NCI-H1092 (cell line): ENCODE measurements at places on chromosomes 16 and 17.

DNA sequence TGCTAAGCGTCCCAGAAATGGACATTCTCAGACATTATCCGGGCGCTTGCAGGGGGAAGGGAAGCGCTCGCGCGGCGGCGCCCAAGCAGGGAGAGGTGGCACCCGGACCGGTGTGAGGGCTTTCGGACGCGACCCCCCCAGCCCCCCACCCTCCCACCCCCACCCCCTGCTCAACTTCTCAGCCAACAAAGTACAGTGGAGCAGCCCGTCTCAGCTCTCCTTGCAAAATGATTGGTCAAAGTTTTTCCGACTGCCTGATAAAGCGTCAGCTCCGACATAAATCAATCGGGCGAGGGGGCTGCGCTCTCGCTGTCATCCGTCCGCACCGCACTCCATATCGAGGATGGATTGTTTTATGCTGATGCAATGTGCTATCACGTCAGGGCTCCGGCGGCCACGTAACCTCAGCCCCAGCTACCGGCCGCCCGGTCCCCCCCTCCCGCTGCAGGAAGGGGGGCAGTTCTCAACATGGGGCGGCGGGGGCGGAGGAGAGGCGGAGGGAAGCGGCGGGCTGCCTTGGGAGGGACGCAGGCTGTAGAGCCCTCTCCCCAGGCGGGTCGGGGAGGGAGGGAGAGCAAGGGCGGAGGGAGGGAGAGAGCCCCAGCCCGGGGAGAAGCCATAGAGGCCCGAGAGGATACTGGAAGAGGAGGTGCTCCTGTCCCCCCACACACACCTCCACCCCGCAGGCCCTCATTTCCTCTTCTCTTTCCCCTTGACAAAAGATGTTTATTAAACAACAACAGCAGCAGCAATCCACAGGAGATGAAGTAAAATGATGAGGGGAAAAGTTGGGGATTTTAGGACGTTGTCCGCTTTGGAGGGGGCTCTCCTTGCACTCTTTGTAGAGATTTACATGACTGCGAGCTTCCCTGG is at the start of gene HOXB9:
Gene HOXB9, minus strand, starts transcription at position 114 of the 873 bp plus-strand sequence. Its CDS starts 89 bp downstream, at position 25.
- DNase-seq, result no peak

- no peak for DNase-seq
Measured at GRCh38 chr16:15502041-15502725, 67.8 kb downstream of the BMERB1 start.

- no peak for DNase-seq
Measured at GRCh38 chr17:38710985-38711384, 5.9 kb downstream of the MLLT6 start.

DNA sequence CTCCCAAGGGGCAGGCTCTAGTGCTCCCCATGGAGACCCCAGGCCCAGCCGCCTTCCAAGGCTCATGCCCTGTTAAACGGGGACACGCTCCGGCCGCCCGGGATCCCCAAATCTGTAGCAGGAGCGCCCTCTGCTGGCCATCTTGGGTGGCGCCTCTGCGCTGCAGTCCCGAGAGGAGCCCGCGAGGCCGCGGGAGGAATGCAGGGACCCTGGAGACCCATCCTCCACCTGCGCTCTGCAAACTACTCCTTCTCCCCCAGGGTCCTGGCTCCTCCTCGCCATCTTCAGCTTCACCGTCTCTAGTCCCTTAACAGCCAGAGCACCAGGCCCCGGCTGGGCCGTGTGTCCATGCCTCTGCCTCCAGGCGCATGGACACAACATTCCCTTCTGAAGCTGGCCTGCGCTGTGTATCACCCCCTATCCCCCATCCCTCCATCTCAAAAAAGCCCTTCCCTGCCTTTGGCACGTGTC is 23.6 kb upstream of the KRT17 start:
- DNase-seq, result peak; percentile 48

- DNase-seq, result no peak
Measured at GRCh38 chr17:13888056-13888609, 181.2 kb upstream of the COX10 start.

GRCh38 chr16:78972986-78973385 is 627.6 kb downstream of the MAF start:
- DNase-seq, result no peak

DNA sequence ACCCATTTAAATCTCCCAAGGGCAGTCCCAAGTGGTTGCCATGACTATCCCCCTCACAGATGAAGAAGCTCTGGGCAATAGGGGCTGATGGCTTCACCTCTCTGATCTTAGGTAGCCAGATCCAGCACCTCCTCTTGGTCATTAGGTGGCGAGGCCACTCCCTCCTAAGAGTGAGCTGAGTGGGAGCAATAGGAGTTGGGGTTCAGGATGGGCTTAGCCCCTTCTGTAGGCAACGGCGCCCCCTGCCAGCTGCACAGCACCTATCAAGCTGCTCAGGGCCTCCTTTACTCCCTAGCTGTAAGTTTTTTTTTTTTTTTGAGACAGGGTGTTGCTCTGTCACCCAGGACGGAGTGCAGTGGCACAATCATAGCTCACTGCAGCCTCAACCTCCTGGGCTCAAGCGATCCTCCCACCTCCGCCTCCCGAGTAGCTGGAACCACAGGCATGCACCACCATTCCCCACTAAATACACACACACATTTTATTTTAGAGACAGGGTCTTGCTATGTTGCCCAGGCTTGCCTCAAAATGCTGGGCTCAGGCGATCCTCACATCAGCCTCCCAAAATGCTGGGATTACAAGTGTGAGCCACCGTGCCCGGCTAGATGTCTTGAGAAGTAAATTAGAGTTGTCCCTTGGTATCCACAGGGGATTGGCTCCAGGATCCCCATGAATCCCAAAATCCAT is 3.5 kb upstream of the RRAD start:
- no peak for DNase-seq

- no peak for DNase-seq
Measured at GRCh38 chr16:11161974-11162373, 94.0 kb downstream of the SOCS1 start.

- no peak for DNase-seq
Measured at GRCh38 chr17:78899361-78900260, 3.4 kb downstream of the CEP295NL start.

DNA sequence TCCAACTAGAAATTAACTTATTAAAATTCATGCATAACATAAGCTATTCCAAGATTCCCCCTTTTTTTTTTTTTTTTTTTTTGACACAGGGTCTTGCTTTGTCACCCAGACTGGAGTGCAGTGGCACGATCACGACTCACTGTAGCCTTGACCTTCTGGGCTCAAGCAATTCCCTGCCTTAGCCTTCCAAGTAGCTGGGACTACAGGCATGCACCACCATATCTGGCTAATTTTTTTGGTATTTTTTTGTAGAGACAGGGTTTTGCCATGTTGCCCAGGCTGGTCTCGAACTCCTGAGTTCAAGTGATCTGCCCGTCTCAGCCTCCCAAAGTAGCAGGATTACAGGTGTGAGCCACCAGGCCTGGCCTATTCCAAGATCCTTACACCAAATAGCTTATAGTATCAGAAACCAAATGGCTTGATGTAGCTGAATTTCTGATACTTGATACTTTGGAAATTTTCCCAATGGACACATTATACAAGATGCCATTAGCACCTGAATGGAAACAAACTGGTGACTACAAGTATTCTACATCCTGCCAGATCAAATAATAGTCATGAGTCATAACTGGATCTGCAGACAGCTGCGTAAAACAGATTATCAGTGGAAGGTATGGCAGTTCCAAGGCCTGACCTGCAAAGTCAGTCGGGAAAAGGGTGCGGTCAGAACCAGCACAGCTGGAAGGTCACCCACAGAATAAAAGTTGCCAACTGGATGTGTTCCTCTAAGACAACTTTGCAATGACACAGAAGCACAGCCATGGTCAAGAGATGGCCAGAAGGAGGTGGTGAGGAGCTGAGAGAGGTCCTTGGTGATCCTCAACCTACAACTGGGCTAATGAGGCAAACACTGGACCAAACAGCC is 14.5 kb downstream of the TUBG1 start:
- no peak for DNase-seq

GRCh38 chr16:85611444-85612190 is 1.5 kb upstream of the GSE1 start:
- DNase-seq, result peak; percentile 69

- no peak for DNase-seq
Measured at GRCh38 chr17:30720013-30720471, 104.5 kb downstream of the CRLF3 start.

DNA sequence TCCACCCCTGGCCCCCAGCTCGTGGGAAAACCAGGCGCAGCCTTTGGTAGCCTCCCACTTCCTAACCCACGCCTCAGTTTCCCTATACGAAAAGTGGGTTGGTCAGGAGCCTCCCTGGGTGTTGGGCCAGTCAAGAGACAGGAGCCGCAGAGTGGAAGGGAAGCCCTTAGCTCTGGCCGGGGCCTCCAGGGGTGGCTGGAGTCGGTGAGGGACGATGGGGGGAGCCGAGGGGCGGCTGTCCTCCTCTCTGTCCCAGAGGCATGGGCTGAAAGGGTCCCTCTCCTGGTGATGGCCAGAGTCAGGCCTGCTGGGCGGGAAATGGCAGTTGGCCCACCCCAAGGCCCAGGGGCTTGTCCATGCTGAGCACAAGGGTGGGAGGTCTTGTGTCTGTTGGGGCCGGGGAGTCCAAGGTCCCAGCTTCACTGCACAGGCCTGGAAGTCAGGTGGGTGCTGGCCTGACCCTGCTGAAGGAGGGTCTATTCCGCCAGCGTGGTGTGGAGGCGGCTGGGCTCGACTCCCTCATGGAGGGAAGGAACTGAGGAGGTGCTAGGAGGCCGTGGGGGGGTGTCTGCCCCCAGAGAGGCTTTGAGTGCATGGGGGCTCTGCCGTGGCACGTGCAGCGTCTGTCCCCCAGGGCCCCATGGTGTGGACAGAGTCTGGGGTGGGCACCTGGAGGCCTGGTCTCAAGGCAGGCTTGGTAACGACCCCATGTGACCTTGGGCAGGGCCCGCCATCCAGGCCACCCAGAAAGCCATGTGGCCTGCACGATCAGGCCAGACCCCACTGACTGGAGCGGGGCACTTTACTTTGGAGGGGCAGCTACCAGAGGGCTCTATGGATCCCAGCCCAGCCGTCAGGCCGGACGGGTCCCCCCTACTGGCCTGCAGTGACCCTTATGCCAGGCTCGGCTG is 1.1 kb downstream of the SLC16A3 start:
- no peak for DNase-seq

- no peak for DNase-seq
Measured at GRCh38 chr17:61073799-61074513, 325.7 kb upstream of the TBX2 start.

DNA sequence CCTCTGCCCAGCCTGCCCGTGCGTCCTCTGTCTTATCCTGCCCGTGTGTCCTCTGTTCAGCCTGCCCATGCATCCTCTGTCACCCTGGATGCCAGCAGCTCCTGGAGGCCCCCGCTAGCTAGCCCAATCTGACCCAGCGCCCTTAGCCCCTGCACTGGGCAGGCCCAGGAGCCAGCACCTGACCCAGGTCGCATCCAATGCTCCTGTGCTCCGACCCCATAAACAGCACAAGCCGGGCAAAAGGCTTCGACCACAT is 13.1 kb downstream of the CDH15 start:
- DNase-seq, result no peak

DNA sequence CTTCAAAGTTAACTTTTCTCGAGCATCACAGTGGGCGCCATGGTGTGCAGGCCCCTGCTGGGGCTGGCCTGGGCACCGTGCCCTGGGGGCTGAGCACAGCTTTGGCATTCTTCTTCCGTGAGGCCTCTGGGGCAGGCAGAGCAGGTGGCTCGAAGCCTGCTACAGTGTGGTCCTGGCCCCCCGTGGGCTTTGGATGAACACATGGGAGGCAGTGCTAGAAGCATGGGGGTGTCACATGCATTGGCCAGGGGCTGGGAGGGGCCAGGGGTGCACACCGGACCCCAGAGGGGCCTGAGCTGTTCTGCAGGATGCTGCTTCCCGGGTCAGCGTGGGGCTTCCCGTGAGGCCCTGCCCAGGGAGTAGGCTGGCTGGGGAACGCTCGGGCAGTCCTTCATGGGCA is 12.1 kb upstream of the C16orf74 start:
- DNase-seq, result no peak

DNA sequence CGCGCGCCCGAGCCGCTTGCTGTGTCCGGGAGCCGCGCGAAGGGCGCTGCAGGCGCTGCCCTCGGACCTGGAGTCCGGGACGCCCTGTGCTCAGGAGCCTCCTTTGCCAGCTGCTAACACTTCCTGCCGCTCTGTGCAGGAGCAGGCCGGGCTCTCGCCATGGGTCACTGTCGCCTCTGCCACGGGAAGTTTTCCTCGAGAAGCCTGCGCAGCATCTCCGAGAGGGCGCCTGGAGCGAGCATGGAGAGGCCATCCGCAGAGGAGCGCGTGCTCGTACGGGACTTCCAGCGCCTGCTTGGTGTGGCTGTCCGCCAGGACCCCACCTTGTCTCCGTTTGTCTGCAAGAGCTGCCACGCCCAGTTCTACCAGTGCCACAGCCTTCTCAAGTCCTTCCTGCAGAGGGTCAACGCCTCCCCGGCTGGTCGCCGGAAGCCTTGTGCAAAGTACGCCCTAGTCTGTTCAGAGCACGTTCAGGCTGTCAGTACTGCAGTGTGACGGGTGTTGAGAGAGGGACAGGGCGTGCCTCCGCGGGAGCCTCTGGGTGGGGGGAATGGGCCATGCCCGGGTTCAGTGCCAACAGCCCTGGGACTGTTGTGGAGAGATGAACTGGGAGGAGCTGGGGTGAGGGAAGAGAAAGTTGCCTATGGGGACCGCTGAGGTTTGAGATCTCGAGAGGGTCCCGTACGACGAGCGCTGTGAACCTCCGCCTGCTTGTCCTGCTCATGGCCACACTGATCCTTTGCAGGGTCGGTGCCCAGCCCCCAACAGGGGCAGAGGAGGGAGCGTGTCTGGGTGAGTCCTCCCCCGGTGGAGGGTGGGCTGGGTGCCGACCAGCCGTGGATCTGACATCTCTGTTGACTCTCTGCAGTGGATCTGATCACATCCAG is 1.3 kb downstream of the ZNF276 start:
- DNase-seq, result no peak

DNA sequence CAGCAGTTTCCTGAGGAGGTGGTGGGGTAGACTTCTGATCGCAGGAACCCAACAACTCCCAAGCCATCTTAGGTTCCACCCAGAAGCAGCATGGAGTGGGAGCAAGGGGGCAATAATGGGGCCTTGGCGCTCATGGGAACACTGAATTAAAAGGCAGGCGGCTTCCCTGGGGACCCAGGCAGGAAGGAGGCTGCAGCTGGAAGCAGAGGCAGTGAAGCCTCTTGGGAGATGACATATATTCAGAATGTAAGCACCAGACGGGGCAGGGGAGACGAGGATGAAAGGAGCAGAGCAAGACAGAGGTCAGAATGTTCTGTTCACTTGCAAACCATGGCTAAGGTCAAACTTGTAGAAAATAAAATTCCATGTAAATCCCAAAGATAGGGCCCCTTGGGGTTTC is 2.9 kb downstream of the HIGD1B start:
- no peak for DNase-seq
